Retina (tissue), 1 donor: ENCODE measurements at places on chromosomes 6 and 20.

- DNase-seq, result no peak
These were observed 354.4 kb upstream of the RSPO3 start for GRCh38 chr6:126764104-126764503.

DNA sequence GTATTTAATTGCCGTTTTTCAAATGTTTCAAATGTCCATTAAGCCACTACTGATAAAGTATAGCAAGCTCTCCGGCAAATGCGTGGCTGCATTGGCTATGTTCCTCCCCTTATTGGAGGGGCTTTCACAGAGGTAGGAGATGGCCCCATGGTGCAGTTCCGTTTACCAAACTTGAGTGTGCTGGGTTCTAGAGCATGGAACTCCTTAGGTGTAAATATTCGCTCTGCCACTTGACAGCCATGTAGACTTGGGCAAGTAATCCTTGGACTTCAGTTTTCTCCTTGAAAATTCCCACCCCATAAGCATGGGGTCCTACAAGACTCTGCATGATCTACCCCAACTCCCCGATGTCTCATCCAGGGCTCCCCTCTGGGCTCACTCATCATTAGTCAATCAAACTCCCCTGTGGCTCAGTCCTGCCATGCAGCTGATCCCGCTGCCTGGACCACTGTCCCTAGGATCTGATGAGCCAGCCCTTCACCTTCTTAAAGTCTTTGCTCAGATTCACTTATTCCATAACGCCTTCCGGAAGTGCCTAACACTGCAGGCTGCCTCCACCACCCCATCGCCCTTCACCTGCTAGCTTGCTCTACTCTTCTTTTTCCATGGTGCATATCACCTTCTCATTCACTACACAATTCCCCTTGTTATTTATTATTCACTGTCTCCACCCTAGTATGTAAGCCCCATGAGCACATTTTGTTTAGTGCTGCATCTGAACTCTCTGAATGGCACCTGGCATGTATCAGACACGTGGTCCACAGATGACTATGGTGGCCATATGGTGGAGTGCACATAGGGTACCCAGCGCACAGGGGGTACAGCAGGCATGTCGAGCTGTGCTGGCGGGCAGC, 18.8 kb downstream of the PRR18 start:
- no peak for DNase-seq

DNA sequence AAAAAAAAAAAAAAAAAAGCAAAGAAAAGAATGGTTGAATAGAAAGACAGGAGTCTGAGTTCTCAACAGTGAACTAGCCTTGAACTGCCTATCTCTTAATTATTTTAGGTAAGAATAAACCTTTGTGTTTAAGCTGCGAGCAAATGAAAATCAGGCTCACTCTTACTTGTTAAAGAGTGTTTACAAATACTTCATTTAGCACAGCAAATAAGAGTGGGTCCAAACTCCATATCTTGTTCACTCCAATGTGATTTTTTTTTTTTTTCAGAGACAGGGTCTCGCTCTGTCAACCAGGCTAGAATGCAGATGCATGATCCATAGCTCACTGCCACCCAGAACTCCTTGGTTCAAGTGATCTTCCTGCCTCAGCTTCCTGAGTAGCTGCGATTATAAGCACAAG, 11.9 kb downstream of the MCM9 start:
- no peak for DNase-seq

DNA sequence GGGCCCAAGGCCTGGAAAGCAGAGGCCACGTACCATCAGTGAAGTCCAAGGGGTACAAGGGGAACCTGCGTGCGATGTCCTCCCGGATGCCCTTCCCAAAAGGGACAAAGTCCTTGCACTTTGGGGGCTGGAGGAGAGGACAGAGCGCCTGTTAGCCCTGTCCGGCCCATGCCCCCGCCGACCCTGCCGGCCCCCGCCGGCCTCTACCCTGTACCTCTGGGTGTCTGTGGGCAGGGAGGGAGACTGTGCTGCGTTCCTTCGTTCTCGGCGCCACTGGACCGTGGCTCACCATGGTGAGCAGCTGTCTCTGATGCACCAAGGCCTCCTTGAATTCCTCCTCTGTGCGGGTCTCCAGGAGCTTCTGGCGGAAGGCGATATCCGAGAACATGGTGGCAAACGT, 7.9 kb downstream of the SLC4A11 start:
- DNase-seq, result no peak

GRCh38 chr20:36084897-36085613, 69.5 kb upstream of the EPB41L1 start:
- no peak for DNase-seq

DNA sequence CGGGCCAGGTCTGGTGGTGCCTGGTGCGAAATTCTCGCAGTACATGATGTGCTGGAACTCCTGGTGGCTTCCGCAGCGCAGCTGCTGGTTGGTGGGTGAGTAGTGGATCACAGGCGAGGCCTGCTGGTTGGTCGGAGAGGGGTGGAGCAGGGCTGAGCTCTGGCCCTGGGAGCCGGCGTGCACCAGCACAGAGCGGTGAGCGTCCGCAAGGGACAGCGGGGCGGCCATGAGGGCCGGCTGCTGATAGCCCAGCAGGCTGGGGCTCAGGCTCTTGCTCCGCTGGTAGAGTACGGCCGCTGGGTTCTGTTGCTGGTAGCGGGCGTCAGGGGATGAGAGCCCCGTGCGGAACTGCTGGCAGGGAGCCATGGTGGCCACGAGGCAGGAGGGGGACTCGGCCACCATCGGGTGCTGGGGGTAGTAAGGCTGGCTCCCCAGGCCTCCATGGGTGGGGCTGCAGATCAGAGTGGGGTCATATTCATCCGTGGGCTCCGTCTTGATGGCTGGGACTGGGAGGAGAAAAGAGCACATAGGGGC, 110.2 kb downstream of the NFATC2 start:
- DNase-seq, result no peak

- DNase-seq, result peak; percentile 6
These were observed 4.7 kb downstream of the ADGRF5 start for GRCh38 chr6:46917002-46917545.

DNA sequence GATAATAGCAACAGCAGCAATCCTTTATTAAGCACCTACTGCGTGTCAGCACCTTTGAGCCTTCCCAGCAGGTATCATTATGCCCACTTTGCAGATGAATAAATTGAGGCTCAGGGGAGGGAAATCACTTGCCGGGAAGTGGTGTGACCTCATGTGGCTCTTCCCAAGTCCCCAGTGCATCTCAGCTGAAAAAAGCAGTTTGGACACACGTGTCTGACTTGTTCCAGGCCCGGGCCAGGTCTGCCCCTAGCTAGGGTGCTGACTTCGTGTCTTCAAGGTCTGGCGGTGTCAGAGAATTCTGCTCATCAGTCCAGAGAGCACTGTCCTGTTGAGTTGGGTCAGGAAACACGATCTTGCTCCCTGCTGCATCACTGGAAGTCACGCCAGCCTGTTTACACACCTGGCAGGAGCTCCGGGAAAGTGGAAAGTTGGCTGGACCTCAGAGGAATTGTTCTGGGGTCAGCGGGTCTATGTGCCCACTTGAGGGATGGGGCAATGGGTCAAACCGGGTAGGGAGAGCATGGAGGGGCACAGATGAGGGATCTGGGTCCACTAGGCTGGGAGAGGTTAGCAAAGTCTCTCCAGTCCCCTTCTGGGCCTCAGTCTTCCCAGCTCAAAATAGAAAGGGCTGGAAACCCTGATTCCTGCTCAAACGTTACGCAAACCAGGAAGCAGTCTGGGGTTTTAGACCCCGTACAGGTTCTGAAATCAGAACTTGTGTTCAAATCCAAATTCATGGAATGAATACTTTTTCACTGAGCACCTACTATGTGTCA, 10.5 kb downstream of the SLC13A3 start:
- DNase-seq, result no peak
